ENCODE measurements at places on chromosomes 6 and 20.

DNA sequence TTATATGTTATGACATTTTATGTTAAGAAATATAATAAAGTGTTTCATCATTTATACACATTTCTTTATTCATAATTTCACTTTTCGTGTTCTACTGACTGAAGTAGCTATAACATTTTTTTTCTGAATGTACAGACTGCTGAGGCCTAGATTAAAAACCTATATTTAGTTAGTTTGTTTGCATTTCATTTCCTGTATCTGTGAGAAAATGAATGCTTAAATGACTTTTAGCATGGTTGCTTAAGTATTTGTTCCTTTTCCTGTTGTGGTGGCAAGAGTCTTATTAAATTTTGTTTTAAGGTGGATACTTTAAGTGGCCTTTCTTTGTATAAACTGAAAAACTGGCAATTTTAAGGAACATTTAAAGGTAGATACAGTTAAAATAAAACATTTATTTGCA, 779.7 kb upstream of the MAN1A1 start:
- no peak for DNase-seq

DNA sequence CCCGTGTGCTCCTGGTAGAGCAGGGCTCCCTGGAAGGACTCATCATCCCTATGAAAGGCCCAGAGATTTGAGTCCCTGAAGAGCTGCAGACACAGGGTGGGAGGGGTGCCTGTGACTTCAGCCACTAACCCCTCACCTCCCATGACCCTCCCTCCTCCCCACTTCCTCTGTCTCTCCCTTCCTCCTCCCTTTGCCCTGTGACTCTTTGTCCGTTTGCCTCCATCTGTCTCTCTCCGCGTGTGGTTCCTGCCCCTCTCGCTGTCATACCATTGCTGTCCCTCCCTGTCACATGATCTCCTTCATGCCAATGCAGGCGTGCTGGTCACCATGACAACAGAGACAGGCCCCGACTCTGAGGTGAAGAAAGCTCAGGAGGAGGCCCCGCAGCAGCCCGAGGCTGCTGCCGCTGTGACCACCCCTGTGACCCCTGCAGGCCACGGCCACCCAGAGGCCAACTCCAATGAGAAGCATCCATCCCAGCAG, 19.0 kb downstream of the EPB41L1 start:
- DNase-seq = no peak

DNA sequence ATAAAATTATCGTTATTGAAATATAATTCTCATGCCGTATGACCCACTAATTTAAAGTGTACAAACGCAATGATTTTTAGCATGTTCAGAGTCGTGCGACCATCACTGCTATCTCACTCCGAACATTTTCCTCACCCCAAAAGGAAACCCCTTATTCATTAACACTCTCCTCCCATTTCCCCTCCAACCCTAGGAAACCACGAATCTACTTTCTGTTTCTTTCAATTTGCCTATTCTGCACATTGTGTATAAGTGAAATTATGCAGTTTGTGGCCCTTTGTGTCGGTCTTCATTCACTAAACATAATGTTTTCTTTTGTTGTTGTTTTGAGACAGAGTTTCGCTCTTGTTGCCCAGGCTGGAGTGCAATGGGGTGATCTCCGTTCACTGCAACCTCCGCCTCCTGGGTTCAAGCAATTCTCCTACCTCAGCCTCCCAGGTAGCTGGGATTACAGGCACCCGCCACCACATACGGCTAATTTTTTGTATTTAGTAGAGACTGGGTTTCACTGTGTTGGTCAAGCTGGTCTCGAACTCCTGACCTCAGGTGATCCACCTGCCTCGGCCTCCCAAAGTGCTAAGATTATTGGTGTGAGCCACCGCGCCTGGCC, 99.7 kb upstream of the ZNF217 start:
- DNase-seq = no peak

GRCh38 chr6:109767961-109768360, 76.9 kb downstream of the FIG4 start:
- DNase-seq = no peak

DNA sequence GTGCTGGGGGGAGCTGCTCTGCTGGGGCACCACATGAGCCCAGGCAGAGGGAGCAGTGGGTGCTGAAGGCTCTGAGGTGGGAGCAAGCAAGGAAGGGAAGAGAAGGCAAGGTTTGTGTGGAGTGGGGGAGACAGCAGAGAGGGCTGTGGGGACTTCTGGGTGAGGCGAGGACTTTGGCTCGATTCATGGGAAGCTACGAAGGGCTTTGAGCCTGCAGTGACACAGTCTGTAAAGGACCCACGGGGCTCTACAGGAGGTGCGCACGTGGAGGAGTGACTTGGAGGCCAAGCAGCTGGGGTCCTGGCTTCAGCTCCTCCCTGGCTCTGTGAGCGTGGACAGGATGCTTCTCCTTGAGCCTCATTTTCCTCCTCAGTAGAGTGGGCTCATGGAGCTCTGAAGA, 29.1 kb upstream of the CSNK2A1 start:
- no peak for DNase-seq
